ENCODE measurements at places on chromosomes 13 and 19. TPM values are rescaled to one million over a fixed set of nuclear protein-coding genes. Genes with fewer than 3 reads are reported as not detected.

GRCh38 chr19:17565611-17566010 is 10.2 kb downstream of the COLGALT1 start:
- peak; percentile 15 for DNase-seq

- DNase-seq = no peak
Measured at GRCh38 chr19:17095141-17095919, 19.8 kb downstream of the MYO9B start.

DNA sequence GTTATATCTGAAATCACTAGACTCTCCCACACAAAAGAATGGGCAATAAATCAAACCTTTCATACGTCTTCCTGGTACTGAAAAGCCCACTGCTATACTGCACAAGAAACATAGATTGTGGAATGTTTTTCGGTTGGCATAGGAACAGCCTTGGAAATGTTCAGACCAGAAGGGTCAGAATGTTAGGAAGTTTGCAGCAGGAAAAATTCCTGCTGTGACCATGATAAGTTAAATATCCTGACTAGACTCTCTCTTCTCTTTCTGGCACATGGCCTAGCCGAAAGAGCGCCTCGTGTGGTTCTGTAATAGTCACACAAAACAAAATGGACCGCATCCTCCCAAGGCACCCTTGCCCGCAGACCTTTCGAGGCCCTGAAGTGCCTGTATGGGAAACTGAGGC is 427.2 kb downstream of the COG6 start:
- DNase-seq = no peak

GRCh38 chr19:53424968-53425597 is 6.7 kb upstream of the ZNF761 start:
- DNase-seq = peak; percentile 69

DNA sequence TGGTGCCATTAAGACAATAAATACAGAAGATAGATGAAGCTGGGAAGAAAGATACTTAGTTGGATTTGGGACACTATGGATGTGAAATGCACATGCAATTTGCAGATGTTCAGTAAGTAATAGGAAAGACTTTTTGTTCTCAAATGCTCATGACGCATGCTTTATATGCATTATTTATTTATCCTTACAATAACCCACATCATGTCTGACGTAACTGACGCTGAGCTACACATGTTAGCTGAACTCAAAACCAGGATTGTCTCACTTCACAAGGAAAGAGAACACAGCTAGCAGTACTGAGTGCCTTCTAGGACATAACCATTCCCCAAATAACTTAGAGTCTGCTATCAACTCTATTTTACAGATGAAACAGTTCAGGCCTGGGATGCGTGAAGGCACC is 463.4 kb downstream of the FGF9 start:
- no peak for DNase-seq

Gene PRODH2
- total RNA-seq = not detected
